ENCODE measurements at places on chromosomes 7 and 10. TPM values are rescaled to one million over a fixed set of nuclear protein-coding genes. Genes with fewer than 3 reads are reported as not detected.

Gene SPDYE5
- 0.08 TPM for polyA plus RNA-seq

Gene SEC61G
- 454 TPM for polyA plus RNA-seq

Gene TEX36
- polyA plus RNA-seq = not detected

Gene DNAH11
- under 0.01 TPM for polyA plus RNA-seq

Measured in adipose tissue (tissue), 3 donors.